ENCODE measurements at places on chromosomes 1 and 21. TPM values are rescaled to one million over a fixed set of nuclear protein-coding genes. Genes with fewer than 3 reads are reported as not detected.

DNA sequence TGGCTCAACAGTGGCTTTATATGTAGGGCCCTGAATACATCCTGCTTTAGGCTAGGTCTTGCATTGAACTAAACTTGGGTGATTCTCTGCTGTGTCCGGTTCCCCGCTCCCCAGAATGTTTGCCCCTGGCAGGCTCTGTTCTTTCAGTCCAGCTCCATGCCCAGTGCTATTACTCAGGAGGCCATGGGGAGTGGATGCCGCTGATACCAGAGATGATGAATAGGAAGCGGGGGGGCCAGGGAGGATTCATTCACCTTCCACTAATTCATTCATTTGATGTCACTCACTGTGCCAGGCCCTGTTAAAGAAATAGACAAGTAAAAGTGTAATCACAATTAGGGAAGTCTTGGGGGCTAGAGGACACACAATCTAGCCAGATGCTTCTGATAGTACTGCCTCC is 83.8 kb downstream of the TMEM53 start:
- no peak for ATAC-seq

GRCh38 chr1:169860750-169861149 is 32.9 kb downstream of the SCYL3 start:
- ATAC-seq = no peak

- ATAC-seq = no peak
Measured at GRCh38 chr1:229031061-229031460, 239.8 kb upstream of the RAB4A start.

DNA sequence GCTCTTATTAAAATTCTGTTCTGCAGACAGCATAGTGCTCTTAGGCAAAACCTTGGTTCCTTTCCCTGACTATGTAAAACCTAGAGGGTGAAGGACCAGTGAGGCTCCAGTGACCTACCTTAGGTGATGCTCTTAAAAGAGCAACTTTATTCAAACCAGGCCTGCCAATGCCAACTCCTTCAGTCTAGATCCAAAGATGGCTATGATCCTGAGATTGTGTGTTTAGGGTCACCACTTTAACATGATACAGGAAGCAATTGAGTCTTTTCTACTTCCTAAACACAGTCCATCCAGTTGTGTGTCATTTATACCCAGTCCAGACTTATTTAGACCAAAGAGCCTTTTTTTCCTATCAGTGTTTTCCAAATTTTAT is 10.8 kb downstream of the MCL1 start:
- no peak for ATAC-seq

- ATAC-seq = no peak
Measured at GRCh38 chr1:205665201-205666045, 14.9 kb downstream of the SLC45A3 start.

DNA sequence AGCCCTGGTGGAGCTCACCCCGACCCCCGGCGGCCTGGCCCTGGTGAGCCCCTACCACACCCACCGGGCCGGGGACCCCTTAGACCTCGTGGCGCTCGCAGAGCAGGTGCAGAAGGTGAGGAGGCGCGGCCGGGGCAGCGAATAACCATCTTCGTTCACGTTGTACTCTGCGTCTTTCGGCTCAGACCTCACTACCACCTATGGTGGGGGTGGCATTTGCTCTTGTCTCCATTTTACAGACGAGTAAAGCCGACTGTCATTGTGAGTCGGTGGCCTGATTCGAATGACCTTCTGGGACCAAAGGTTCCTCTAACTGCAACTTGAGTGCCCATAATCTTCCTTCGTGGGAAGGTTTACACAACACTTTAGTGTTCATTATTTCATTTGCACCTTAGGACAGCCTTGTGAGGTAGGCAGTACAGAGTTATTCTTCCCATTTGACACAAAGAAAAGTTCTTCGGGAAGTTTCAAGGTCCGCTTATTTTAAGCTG is 506 bp downstream of the C1orf50 start:
- peak; percentile 16 for ATAC-seq

- peak; percentile 66 for ATAC-seq
Measured at GRCh38 chr1:147579934-147580537, 38.7 kb downstream of the BCL9 start.

- peak; percentile 46 for ATAC-seq
Measured at GRCh38 chr1:169708647-169709046, 2.8 kb downstream of the SELL start.

DNA sequence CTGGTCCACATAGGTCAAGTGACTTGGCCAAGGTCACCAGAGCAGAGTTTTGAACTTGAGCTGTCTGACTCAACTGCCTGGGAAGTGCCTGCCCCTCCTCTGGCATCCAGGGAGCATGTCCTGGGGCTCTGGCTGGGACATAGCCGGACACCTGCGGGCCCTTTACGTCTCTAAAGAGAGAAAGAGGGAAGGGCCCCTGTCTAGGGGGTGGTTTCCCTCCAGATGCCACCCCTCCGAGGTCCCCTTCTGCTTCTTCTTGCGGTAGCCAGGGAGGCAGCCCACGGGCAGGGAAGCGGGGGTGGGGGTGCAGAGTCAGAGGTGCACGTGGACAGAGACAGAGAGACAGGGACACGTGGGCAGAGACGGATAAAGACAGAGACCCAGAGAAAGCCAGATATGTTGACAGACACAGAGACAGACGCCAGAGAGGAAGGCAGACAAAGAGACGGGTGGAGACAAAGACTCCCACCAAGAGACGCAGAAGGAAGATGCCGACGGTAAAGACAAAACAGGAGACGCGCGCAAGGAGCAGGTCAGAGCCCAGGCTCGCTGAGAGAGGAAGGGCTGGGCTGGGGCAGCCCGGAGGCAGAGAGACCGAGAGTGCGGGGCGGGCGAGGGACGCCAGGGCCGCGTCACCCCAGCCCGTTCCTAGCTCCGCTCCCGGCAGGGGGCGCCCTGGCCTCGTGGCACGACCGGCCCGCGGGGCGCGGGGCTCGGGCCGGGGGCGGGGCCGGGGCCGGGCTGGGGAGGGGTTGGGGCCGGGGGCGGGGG is 458 bp upstream of the ALPL start:
- ATAC-seq = peak; percentile 96

DNA sequence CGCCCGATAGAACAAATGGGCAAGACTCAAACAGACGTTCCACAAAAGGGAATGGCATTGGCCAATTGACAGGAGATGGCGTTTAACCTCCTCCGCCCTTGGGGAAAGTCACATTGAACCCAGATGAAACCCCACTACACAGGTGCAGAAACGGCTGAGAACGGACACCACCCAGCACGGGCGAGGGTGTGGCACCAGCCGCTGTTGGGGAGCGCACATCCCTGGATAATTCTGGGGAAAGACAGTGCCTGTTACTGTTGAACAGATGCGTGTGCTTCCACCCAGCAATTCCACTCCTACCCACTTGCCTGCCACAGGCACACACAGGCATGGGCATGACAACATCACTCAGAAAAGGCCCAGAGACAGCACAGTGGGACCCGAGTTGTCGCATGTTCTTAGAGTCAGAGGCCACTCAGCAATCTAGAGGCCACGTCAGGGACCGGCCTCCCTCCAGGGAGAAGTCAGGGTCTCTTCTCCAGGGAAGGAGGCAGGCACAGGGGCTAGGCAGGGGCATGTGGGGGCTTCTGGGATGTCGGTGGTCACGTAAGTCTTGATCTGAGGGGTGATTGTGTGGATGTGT is 15.2 kb downstream of the PRXL2B start:
- no peak for ATAC-seq

The USH2A gene
- not detected for total RNA-seq

The SH2D2A gene
- 173 TPM for total RNA-seq
